ENCODE measurements at places on chromosomes 6 and 20.

DNA sequence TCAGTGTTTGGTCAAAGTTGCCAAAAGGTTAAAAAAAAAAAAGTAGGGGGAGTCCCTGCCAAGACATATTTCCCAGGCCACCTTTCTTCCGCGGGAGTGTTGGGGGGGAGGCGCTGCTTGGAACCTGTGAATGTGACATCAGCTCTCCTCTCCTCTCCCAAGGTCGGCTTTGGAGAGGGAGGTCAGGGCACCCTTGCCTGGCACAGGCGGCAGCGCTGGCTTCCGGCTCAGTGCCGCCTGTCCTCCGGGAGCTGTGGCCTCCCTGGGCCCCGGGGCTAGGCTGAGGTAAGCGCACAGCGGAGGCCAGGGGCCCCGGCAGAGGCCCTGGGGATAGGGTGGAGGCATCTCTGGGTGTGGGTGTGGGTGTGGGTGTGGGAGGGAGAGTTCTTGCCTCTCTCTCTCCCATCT, 1.9 kb upstream of the EDN1 start:
- peak overlapping the region; percentile 73 for H3K4me3 ChIP-seq
- H3K36me3 ChIP-seq, result peaks cover 7% of the 10 kb centered on the region
- peak overlapping the region; percentile 60 for H3K27ac ChIP-seq
- H3K4me1 ChIP-seq, result peaks cover 42% of the 10 kb centered on the region
- peak; percentile 59 for DNase-seq

GRCh38 chr6:136975089-136975715, 53.1 kb downstream of the SLC35D3 start:
- no peak overlapping the region for H3K27ac ChIP-seq
- DNase-seq, result no peak
- H3K4me3 ChIP-seq, result no peak overlapping the region
- H3K4me1 ChIP-seq, result no peaks in the 10 kb centered on the region

- no peaks in the 10 kb centered on the region for H3K36me3 ChIP-seq
- DNase-seq, result no peak
- H3K4me1 ChIP-seq, result no peaks in the 10 kb centered on the region
- H3K4me3 ChIP-seq, result no peak overlapping the region
- no peak overlapping the region for H3K27ac ChIP-seq
- H3K27me3 ChIP-seq, result no peaks in the 10 kb centered on the region
Measured at GRCh38 chr6:39812496-39812852, 20.3 kb downstream of the DAAM2 start.

DNA sequence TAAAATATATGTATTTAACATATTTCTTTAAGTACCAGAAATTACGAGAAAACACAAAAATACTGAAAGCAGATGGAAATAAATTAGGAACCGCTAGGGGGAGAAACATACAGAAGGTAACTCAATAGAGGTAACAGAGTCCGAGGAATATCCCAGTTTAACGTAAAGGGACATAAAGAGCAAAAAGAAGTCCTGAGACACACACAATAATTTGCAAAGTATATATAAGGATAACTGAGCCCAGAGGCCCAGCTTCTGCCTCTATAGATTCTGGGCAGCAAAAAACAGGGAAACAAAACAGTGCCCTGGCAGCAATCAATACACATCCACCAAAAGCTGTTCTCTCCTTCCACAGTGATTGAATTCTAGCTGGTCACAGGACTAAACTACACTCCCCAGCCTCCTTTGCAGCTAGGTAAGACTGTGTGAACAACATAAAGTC, 15.1 kb downstream of the TBC1D32 start:
- peak; percentile 11 for DNase-seq
- H3K4me1 ChIP-seq, result no peaks in the 10 kb centered on the region

All from MCF 10A (cell line).